Stimulated activated CD8-positive, alpha-beta memory T cell treated with anti-CD3 and anti-CD28 coated beads, Interleukin-7, amount 100 ng/mL, for 1 hour (primary cell): ENCODE measurements at places on chromosomes 4 and X.

GRCh38 chr4:41258783-41259182 lies 2.1 kb downstream of the UCHL1 start:
- DNase-seq = no peak

- no peak for DNase-seq
These were observed 62.0 kb downstream of the AWAT2 start for GRCh38 chrX:69987691-69988090.

DNA sequence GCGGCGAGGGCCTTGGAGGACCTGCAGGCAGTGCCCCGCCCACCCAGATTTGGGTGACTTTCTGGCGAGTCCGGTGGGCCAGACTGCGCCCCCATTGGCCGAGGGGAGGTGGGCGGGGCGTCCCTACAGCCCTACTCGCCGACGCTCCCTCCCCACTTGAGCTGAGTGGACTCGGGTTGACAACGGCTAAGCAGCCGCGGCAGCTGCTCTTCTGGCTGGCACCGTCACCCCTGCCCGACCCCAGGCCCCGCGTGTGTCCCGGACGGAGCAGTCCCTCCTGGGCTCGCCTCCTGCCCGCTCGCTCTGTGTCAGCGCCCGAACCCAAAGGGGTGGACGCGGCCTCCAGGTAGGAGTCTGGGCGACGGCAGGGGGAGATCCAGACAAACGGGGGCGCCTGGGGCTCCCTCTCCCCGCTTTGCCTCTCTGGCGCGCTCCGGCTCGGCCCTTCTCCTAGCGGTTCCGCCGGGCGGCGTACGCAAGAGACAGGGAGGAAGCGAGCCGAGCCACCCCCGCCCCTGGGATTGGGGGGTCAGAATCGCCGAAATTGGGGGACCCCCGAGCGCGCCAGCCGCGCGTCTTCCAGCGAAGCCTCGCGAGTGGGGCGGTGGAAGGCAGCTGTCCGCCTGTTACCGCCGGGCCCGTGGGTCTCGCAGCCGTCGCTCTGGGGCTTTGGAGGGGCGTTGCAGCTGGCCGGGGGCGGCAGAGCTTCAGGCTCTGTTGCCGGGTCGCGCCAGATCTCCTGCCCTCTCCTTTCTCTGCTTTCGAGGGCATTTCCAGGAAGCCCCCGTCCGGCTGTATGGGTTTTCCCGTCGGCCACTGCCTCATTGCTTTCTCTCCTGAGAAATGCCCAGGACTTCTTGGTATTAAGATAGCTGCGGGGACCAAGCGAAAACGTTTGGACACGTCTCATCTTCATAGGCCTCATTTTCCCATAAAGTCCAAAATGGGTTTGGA lies 46.3 kb downstream of the STARD8 start:
- no peak for DNase-seq

DNA sequence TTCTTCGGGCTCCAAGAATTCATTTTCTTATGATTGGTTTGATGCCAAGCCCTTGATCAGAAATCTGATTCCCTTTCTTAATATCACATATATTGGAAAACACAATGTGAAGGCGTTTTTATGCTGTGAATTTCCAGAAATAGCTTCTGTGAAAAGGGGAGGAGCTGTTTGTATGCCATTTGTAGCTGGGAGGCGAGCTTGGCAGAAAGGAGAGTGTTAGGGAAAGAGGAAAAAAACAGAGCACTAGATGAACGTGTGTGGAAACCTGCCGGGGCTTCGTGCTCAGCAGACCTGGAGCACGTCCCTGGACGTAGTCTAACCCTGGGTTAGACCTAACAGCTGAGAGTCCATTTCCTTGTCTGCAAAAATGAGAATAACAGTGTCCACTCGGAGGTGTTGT lies 3.4 kb downstream of the CLCN4 start:
- DNase-seq = no peak

DNA sequence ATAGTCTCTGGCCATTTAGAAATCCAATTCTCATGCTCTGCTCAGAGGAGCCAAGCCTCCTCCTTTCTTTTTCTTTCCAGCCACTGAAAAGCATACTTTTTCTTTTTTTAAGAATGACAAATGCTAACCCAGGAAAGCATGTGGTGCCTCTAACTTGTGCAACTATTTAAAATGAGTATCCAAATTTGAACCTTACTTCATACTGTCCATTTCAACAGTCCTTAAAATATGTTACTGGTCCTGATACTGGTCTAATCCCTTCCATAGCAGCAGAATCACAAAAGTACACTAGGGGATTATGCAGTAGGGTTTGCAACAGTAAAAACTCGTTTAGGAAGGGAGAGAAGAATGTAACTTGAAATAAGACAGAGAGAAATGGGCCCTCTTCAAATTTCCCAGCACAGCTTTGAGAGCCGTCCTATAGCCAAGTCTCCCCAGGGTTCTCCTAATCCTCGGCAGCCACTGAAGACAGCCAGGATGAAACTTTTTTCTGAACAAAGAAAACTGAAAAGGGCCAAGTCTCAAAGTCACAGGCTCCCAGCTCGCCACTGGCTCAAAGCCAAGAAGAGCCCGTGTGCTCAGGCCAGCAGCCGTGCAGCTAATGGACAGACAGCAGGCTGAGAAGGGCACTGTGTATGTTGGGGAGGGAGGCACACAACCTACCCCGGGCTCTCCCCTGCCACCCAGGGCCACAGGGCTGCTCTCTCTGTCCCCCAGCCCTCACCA lies 39.5 kb downstream of the GPC4 start:
- no peak for DNase-seq

GRCh38 chrX:8091510-8091909 lies 79.6 kb downstream of the VCX2 start:
- no peak for DNase-seq

- DNase-seq = no peak
These were observed 31.3 kb upstream of the CLDN24 start for GRCh38 chr4:183353557-183353956.

DNA sequence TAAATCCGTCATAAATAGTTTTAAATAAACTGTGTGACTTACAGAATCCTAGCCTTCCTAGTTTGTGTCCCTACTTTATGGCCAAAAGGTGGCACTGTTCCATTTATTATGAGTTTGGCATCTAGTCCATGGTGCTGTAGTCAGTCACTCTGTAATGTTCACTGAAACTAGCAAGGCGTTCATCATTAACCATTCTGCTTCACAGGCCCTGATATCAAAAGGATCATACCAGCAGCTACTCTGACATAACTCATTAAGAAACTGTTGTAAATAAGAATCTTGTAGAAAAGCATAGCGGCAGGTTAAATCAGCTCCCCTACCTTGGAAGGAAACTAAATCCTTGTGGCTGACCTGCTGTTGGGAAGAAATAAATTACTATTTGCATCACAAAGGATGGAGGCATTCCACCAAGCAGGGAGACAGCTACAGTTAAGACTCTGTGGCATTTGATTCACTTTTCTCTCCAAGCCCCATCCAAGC lies 919.6 kb upstream of the DIAPH2 start:
- DNase-seq = no peak

DNA sequence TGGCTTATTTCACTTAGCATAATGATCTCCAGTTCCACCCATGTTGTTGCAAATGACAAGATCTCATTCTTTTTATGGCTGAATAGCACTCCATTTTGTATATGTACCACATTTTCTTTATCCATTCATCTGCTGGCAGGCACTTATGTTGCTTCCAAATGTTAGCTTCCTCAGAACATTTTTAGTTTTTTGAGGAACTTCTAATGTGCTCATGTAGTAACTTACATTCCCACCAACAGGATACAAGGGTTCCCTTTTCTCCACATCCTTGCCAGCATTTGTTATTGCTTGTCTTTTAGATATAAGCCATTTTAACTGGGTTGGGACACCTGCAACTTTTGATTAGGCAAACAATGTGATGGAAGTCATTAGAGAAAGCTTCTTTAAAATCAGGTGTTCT lies 454.2 kb downstream of the NLGN4X start:
- no peak for DNase-seq

DNA sequence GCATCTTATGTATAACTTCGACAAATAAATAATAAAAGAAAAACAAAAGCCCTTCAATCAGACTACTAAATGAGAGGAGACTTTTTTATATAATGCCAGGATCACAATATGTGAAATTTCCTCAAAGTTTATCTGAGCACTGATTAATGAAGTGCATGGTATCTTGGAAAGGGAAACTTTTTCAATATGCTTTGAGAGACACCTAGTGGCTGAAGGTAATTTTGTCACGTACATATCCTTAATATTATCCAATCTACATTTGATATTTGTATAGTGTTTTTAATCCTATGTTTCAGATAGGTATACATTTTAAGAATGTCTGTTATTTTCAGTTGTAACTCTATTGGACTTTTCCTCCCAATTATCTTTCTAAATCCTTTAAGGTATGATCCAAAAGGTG lies 146.8 kb downstream of the KLHL4 start:
- DNase-seq = no peak

GRCh38 chr4:172865103-172865502 lies 303.5 kb upstream of the GALNT7 start:
- DNase-seq = no peak

DNA sequence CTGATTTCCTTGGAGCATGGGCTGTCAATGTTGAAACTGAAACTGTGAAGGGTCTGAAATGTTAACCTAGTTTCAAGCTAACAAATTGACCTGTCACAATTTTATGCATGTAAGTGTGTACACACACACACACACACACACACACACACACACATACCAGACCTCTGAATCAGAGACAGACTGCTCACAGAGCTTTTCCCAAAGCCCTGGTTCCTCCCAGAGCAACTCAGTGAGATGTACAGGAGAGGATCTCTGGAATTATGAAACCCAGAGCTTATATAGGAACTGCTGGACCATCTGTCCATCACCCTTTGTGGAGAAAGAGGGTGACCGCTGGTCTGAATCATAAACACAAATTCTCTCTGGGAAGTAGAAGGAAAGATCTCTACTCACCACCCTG lies 228.1 kb upstream of the PRPS2 start:
- DNase-seq = no peak

- no peak for DNase-seq
These were observed 295.8 kb downstream of the GBA3 start for GRCh38 chr4:22988526-22988925.

DNA sequence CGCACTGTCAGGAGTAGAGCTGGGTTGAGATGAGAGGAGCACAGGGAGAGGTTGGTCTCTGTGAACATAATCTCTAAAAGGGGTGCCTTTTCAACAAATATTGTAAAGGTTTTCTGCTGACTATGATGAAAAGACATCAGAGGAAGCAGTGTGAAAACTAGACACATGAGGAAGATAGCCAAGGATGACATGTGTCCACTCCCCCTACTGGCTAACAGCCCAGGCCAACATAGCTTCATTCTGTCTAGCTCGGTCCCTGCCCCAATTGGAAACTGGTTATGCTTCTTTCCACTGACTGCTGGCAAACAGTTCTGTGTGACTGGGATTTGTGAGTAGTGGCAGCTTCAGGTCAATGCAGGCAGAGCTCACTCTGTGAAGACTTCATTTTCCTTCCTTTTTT lies 115.4 kb upstream of the ESX1 start:
- no peak for DNase-seq

GRCh38 chrX:154019633-154020528 lies at the start of gene IRAK1:
Gene IRAK1 (minus strand): TSS chrX:154019902. CDS start chrX:154019812, 90 bp downstream.
- DNase-seq = peak; percentile 22

DNA sequence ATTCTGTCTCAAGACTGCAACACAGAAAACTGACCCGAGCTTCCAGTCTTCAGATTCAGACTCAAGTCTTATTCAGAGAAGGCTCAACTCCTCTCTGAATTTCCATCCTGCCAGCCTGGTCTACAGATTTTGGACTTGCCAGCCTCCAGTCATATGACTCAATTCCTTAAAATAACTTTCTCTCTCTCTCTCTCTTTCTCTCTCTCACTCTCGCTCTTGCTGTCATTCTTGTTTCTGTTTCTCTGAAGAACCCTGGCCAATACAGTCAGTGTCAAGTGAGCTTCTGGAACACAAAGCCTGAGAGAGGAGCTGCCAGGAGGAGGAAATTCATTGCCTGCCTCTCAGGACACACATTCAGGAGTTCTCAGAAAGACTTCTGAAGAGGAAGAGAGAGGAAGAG lies 154.9 kb downstream of the PARM1 start:
- DNase-seq = no peak
